ENCODE measurements at places on chromosomes 6 and 20.
A peak's percentile ranks its signal among the peaks of the same experiment; 100 is the strongest.

- peak; percentile 85 for DNase-seq
Observed at GRCh38 chr6:28474441-28475219, 31.3 kb upstream of the ZSCAN23 start.

- no peak for DNase-seq
Observed at GRCh38 chr6:10269814-10270472, 144.9 kb downstream of the TFAP2A start.

DNA sequence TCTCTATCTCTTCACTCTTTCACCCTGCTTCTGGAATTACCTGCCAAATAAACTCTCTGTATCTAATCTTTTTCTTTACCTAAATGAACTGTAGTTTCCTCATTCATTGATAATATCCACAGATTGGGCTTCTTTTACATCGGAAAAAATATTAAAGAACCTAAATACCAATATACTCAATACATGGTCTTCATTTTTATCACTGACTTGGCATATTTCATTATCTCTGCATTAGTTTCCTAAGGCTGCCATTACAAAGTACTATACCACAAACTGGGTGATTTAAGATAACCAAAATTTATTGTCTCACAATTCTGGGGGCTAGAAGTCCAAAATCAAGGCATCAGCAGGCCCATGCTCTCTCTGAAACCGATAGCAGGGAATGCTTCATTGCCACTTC lies 411.9 kb upstream of the SPTLC3 start:
- no peak for DNase-seq

- DNase-seq, result no peak
Observed at GRCh38 chr6:13535306-13535705, 39.1 kb upstream of the SIRT5 start.

DNA sequence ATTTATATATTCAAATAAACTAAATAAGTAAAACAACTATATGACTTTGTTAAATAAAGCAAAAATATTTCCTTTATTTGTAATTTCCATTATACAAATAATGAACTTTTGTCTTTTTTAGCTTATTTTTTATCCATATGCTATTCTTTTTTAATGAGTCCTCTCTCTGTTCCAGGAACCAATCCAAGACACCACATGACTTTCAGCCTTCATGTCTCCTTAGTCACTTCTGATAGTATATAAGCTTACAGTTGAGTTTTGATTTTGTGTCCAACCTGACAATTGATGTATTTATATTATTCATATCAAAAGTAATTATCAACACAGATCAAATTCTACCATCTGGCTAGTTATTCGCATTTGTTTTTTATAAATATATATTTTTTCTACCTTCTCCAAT lies 582.3 kb upstream of the GJE1 start:
- DNase-seq, result no peak

- DNase-seq, result peak; percentile 58
Observed at GRCh38 chr20:6636209-6637159, 131.0 kb upstream of the BMP2 start.

DNA sequence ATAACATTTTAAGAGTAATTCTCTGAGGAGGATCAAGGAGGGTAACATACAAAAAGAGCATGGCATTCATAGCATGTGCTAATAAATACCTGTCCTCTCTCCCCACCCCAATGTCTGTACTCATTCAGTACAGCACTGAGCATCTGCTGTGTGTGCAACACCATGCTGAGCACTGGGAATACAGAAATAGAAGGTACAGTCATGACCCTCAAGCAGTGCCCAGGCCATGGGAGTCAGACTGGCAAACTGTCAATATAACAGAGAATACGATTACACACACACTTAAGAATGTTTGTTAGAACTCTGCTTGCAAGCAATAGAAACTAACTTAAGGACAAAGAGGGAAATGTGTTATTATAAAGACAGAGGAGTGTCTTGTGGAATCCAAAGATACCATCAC lies 24.7 kb upstream of the ZFAND3 start:
- DNase-seq, result peak; percentile 46

DNA sequence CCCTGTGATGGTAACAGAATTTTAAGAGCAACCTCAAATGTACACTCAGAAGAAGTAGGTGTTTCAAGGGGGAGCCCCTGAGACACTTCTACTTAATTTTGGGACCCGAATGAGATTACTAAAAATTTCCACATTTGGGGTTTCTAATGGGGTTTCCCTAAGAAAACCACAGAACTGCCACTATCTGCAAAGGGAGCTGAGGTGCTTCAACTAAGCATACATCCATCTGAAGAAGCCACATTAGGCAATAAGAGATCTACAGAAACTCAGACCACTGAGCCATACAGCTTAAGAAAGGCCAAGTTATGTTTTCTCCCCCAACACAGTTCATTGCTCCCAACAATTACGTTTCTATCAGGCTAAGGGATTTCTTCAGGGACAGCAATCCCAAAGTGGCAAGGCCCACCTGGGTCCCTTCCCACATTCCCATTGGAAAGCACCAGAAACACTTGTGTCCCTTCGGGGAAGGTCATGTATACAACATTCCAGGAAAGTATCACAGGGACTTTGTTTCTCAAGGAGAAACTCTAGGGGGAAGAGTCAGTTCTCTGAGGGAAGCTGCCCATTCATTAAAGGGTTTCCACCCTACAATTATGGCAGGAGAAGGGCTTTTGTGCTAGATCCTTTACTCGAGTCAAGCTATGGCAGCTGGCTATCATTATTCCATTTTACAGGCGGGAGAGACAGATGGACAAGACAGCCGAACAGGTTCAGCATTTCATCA lies 5.0 kb downstream of the BCL2L1 start:
- DNase-seq, result no peak

DNA sequence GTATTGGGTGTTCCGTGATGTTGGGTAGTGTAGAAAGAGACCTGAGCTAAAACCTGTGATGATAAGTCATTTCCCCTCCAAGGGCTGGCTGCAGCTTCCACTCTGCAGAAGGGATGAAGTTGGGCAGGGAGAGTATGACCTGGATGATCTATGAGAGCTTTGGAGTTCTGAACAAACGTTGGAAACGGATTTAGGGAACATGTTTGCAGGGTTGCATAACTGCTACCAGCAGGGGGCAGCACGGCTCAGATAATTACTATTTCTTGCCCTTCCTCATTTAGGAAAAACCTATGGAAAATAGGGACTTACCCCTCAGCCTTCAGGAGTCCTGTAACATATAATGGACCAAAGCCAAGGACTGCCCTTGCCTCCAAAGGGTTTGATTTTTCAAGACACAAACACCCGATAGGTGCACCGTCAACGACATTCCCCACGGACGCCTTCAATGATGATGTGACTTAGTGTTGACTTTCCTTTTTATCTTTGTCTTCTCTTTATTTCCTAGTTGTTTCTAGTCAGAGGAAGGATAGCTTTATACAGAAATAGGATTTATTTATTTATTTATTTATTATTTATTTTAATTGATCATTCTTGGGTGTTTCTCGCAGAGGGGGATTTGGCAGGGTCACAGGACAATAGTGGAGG lies 164.9 kb upstream of the SASH1 start:
- DNase-seq, result peak; percentile 62

- peak; percentile 8 for DNase-seq
Observed at GRCh38 chr6:114304304-114304887, 38.4 kb downstream of the HS3ST5 start.

- DNase-seq, result no peak
Observed at GRCh38 chr20:57380081-57380750, 11.0 kb upstream of the RBM38 start.

GRCh38 chr6:42140032-42140431 lies 2.4 kb downstream of the C6orf132 start:
- DNase-seq, result no peak

GRCh38 chr6:17919496-17919895 lies 67.9 kb downstream of the KIF13A start:
- DNase-seq, result no peak

- DNase-seq, result no peak
Observed at GRCh38 chr20:32227744-32228688, 20.3 kb downstream of the POFUT1 start.

- DNase-seq, result no peak
Observed at GRCh38 chr6:31710523-31711219, 4.0 kb downstream of the LY6G6F start.

DNA sequence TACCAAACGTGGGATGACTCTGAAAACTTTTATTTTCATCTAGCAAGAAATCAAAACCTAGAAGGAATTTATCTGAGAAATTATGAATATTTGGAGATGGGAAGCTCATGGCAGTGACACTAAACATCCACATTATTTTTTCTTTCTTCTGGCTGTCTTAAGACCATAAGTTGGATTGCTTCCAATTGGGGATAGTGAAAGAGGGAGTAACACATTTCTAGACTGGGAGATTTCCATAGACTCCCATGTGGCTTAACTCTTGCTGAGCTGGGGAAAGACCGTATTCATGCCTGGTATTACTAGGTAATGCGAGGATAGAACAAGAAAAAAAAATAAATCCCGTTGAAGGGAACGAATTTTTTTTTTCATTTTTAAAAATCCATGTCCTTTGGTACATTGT lies 120.0 kb downstream of the UTRN start:
- DNase-seq, result peak; percentile 33

DNA sequence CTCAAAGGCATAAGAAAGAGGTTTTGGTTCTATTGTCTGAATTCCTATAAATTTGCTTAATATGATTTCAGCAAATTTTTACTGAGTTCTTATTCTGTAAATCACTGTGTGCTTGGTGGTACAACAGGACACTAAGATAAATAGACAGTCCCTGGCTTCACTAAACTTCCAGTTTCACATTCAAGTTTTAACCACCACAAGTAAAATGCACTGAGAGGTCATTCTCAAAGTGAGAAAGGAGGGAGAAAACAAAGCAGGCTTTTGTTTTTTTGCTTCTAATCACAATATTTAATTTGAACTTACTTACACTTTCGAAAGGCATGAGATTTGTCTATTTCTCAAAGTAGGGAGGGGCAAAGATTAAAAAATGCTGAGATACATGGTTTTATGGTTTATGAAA lies 445.7 kb downstream of the CDC5L start:
- DNase-seq, result no peak

GRCh38 chr20:33524261-33524660 lies 34.4 kb downstream of the CBFA2T2 start:
- DNase-seq, result peak; percentile 26

DNA sequence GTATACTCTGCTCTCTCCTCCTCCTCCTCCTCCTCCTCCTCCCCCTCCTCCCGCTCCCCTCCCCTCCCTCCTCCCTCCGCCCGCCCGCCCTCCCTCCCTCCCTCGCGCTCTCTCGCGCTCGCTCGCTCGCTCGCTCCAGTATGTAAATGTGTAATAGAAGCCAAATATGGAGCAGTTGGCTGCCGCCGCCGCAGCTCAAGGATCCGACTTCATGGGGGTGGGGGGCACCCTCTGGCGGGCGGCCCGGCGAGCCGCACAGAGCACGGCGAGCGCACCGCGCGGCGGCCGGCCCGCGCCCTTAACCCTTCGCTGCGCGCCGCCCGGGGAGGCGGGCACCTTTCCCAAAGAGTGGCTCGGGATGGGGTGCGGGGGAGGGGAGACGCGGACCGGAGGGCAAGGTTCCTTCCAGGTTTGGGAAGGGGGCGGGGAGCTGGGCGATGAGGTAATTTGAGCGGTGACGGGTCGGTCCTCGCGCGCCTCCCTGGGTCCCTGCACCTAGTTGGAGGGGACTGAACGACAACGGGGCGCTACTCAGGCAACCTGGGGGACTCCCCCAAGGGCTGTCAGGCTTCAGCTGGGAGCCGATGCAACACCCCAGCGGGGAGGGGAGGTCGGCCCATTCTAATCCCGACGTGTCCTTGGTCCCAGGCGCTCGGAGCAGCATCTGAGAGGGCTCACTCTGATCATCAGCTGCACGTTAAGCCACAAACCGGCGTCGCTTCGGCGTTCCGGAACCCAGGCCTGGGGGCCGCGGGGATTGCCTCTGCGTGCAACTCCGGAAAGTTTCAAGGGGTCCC lies 409 bp upstream of the ATXN1 start:
- peak; percentile 96 for DNase-seq

DNA sequence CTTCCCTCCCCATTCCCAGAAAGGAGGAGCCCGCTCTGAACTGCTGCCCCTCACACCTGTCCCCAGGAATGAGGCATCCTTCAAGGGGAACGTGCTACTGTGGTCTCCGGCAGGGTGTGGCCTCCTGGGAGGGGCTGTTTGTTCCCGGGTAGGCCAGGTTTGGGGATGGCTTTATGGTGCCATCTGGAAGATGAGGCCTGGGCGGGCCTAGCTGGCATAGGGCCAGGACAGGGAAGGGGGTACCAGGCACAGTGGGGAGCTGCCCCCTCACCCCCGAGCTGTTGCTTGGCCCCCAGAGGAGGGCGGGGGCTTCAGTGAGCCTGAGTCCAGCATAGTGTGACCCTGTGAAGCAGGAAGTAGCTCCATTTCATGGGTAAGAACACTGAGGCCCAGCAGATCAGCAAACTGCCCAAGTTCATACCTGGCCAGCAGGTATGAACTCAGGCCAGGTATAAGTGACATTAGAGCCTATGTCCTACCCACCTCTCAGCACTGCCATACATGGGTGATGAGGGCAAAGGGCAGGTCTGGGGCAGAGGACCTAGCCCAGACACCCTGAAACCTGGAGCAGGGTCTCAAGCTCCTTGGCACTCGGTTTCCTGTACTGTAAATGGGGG lies 17.5 kb upstream of the SPDEF start:
- no peak for DNase-seq

GRCh38 chr20:26279238-26279637 lies 582.6 kb upstream of the ZNF337 start:
- DNase-seq, result no peak

- DNase-seq, result no peak
Observed at GRCh38 chr20:16158090-16158975, 414.9 kb downstream of the KIF16B start.

DNA sequence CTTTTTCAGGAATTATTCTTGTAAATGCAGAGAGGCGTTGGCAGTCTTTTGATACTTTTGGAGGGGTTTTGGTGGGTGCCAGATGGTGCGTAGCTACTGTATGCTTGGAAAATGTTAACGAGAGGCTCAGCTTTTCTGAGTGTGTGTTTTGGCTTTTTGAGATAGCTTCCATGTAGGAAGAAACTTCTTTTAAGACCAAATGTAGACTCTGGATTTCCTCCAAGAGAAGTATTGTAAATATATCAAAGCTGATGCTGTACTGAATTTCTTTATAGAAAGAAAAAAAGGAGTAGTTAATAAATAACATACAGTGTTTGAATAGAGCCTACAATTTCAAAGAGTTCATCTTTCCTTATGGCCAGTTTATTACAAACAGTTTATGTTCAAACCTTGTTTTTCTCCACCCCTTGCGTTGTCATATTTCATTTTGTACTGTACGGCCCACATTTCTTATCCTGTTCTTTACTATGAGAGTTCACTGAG lies 16.7 kb downstream of the TIAM2 start:
- DNase-seq, result no peak

DNA sequence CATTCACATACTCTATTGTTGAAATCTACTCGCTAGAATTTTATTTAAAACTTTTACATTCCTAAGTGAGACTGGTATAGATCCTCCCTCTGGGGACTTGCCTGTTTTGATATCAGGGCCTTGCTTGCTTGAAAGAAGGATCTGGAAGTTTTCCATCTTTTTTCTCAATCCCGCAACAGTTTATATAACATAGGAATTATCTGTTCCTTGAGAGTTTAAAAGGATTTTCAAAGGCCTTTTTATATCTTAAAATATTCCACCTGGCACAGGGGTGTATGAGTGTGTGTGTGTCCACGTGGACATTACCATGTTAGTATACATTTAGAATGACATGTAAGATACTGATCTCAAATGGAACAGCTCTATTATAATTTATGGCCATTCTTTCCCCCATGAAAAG lies 96.3 kb downstream of the TRERF1 start:
- DNase-seq, result no peak
